ENCODE measurements at places on chromosomes 5 and 9.
A peak's percentile ranks its signal among the peaks of the same experiment; 100 is the strongest.

GRCh38 chr5:150111122-150111521, 24.8 kb upstream of the CSF1R start:
- DNase-seq = no peak

GRCh38 chr5:45038366-45038987, 229.7 kb downstream of the MRPS30 start:
- no peak for DNase-seq

DNA sequence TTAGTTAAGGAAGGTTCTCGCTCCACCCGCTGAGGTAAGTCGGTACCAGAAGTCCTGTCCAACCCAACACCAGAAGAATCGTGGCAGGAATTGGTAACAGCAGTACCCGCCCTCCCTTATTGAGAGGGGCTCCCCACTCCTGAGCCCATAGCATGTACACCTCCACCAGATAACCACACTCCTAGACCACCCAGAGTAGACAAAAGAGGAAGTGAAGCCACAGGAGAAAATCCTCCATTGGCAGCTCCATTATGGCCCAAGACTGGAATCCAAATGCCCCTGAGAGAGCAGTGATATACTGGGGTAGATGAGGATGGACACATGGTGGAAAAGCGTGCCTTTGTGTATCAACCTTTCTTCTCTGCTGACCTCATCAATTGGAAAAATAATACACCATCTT, 106.1 kb upstream of the EPB41L4A start:
- no peak for DNase-seq

- DNase-seq = no peak
Observed at GRCh38 chr9:111427186-111427585, 57.0 kb downstream of the ECPAS start.

GRCh38 chr9:94083384-94083783, 880 bp upstream of the PTPDC1 start:
- DNase-seq = no peak

GRCh38 chr5:69451941-69452647, 37.2 kb downstream of the MARVELD2 start:
- no peak for DNase-seq

- DNase-seq = no peak
Observed at GRCh38 chr5:159206818-159207217, 2.5 kb downstream of the RNF145 start.

- DNase-seq = no peak
Observed at GRCh38 chr9:32558408-32558934, 6.1 kb upstream of the TOPORS start.

GRCh38 chr5:170496662-170497028, 7.2 kb upstream of the KCNIP1 start:
- DNase-seq = no peak

DNA sequence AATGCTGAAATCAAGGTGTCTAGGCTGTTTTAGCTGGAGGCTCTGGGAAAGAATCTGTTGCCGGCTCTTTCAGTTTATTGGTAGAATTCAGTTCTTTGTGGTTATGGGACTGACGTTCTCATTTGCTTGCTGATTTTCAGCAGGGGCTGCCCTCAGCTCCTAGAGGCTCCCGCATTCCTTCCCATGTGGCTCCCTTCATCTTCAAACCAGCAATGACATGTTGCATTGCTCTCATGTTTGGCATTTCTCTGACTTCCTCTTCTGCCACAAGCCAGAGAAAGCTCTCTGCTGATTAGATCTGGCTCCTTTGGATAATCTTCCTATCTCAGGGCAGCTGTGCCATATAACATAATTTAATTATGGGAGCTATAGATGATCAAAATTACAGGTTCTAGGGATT, 360.3 kb downstream of the LRRC70 start:
- no peak for DNase-seq

GRCh38 chr5:180122875-180123274, 51.3 kb upstream of the RNF130 start:
- no peak for DNase-seq

DNA sequence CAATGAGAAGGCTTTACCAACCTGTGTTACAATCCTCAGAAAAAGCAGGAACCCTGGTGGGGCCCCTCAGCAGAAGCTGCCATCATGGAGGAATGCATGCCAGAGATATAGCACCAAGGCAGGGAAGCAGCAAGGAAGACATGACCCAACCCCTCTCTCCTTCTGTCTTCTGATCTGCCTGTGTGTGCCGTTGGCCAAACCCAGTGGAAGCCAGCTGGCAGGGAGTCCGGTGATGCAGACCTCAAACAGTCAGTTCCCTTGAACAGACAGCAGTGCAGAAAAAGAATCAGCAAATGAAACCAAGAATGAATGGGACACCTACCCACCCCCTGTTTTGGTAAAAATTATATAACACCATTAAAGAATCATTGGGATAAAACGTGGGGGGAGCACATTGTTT, 234.2 kb downstream of the ZNF608 start:
- DNase-seq = no peak

DNA sequence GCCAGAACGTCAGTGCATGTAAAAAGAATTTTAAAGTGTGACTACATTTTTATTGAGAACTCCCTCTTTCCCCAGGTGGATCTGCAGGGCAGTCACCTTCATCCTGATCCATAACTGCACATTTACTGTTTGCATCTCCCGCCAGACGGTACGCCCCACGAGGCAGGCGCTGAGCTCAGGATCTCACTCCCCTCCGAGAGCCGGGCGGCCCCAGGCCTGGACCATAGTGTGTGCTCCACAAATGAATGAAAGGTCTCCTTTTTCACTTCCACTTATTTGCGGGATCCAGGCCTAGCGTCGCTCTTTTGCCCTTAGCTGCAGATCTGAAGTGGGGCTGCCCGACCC, 378 bp downstream of the DROSHA start:
- DNase-seq = no peak

- DNase-seq = no peak
Observed at GRCh38 chr5:169567079-169567478, 16.5 kb upstream of the SPDL1 start.

GRCh38 chr5:114727358-114727757, 365.5 kb downstream of the KCNN2 start:
- DNase-seq = no peak

- DNase-seq = no peak
Observed at GRCh38 chr5:143691287-143691944, 120.5 kb upstream of the HMHB1 start.

GRCh38 chr9:82154573-82154972, 166.0 kb downstream of the SPATA31D1 start:
- DNase-seq = no peak

DNA sequence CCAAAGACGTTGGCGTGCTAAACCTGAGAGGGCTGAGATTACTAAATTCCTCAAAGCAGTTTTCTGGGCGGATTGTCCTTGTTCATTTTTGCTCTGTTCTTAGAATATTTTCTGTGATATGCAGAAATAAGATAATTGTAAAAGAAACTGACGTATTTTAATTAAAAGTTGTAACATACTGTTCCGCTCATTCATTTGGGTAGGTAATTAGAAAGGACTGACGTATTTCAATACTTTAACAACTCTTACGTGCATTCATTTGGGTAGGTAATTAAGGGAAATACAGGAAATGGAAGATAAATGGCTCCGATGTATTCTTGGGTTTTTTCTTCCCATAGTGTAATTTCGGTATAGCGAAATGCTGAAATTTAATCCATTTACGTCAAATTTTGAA, 1.1 kb downstream of the OSTF1 start:
- DNase-seq = no peak

GRCh38 chr5:89204756-89205155, 321.8 kb upstream of the MEF2C start:
- no peak for DNase-seq

DNA sequence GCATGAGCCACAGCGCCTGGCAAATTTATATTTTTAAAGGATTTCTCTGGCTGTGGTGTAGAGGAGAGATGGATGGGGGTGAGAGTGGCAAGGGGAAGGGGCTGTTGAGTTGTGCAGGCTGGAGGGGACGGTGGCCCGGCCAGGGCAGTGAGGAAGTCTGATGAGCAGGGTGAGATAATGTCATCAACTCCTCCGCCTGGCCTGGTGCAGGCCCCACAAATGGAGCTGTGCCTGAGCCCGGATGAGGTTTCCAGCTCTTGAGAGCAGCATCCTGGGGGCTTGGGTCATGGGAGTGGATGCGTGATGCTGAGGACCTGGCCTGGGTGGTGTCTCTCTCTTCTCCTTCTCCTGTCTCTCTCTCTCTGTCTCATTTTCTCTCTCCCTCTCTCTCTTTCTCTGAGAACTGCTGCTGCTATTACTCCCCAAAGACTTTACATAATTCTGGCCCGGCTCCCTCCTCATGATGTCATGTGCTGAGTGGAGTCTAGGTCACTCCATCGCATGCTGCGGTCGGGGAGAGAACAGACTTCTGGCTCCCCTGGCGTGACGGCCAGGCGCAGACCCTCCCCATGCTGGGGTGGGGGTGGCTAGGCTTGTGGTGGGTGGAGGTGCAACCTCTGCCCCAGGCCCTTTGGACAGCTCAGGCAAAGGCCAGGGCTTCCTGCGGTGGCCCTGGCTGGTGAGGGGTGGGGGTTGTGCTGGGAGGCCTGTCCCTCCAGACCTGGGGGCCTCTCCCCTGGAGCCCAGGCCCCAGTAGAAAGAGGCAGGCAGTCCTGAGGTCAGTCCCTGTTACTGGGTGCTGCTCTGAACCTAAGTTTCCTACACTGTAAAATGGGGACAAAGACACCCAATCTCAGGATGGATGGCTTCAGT, 26.4 kb downstream of the FGF18 start:
- DNase-seq = no peak

DNA sequence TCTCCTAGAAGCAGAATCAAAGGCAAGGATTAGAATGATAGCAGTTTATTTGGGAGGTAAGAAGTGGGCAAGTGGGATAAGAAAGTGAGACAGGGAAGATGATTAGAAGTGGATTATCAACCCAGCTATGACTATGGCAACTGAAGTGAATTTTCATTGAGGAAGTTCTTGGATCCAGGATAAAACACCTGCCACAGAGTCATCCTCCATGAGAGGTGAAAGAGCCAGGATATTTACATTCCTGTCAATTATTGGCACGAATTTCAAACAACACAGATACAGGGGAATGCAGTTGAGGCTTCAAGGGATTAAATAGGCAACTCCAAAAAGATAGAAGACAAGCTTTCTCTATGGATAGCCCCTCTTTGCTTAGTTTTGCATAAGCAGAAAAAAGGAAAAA, 31.8 kb upstream of the ZNF366 start:
- no peak for DNase-seq

DNA sequence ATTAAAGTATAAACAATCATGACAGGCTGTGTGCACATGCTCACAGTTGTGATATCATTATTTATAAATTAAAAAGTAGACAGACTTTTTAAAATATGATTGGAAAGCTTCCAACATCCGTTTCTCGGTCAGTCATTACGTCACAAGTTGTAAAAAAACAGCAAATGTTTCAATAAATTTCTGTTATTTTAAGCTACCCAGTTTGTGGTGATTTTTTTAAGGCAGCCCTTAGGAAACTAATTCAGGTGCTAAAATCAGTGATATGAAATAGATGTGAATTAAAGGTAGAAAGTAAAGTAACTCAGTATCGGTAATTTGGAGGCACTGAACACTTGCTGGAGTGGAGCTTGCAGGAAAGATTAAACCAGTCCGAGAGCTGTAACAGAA, 1.2 kb downstream of the CCNH start:
- DNase-seq = no peak

DNA sequence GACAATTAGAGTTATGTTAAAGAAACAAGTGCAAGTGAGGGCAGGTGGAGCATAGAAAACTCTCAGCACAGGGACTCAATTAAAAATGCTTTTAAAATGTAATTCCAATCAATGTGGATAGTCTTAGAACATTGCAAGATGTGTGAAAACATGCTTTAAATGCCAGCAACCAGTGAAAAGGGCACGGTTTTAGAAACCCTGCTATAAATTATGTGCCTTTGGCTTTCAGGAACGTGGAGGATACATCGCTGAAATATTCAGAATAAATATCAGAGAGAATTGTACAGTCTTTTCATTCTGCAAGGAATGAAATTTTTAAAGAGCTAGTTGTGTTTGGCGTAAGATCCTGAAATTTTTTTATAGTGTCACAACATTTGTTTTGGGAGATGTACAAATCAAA, 101.1 kb downstream of the TLE4 start:
- no peak for DNase-seq

DNA sequence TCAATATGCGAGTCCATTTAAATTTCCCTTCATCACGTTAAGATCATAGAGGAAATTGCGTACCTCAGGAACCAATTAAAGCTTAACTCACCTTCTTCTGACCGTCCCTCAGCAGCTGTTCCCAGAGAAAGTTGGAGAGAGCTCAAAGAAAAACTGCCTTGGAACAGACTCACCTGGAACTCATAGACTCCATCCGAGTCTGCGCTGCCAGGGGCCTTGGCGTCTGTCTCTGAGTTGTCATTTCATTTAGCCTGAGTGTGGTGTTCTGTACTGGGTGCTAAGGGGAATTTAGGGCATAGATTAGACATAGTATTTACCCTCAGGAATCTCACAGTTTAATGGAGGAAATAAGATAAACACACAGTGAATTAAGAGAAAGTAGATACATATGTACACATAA, 892.7 kb downstream of the TLE1 start:
- no peak for DNase-seq

DNA sequence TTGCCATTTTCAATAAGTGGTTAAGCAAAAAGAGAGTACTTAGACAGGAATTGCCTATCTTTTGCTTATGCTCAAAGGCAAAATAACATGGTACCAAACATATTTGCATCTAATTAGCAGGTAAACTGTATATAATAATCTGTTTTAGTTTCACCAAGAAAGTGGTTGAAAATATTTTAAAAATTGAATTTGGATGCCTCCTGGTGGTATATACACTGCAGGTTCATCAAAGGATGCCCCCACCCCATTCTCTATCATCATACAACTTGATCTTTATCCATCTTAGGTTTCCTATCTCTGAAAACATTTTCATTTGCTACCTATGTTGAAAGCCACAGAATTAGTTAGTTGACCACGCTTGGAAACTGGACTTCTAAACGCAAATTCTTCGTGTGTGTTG, 47.0 kb upstream of the MROH2B start:
- no peak for DNase-seq

- no peak for DNase-seq
Observed at GRCh38 chr9:111965566-111966019, 69.0 kb downstream of the UGCG start.

DNA sequence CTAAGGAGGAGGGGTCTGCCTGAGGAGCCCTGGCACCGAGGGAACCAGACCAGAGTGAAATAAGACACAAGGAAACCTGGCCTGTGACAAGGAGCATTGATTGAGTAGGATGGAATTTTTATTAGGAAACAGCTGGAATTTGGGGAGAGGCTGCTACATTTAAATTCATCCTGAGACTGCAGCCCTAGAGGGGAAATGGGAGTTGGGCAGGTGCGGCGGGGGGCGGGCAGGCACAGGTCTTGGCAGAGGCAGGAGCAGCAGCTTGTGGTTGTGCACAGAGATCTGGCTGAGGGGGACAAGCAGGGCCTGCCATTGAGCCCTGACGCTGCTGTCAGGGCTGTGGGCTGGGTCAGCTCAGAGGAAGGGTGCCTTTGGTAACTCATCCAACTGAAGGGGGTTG, 71.6 kb downstream of the PCDH1 start:
- no peak for DNase-seq

GRCh38 chr5:57698802-57699201, 216.2 kb upstream of the ACTBL2 start:
- no peak for DNase-seq

GRCh38 chr5:18393565-18394442, 759.5 kb downstream of the TAF11L14 start:
- peak; percentile 1 for DNase-seq
